SK-N-SH (cell line): ENCODE measurements at places on chromosomes 12 and 14. TPM values are rescaled to one million over a fixed set of nuclear protein-coding genes. Genes with fewer than 3 reads are reported as not detected.
A peak's percentile ranks its signal among the peaks of the same experiment; 100 is the strongest.

DNA sequence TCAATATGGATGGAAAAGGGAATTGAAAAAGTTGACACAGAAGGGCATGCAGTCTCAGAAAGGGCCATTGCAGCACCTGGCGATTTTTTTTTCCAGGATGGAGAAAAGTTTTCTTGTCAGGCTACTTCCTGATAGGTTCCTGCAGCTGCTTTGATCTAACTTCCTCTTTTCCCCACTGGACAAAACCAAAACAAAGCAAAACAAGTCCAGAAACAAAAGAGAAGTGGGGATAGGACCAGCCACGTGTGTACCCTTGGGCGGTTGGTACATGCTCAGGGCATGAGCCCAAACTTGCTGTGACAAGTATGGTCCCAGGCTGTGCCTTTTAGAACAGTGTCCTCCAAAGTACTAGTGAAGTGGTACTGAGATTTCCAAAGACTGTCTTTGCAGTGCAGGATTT is 89.8 kb downstream of the CHST11 start:
- no peaks in the 10 kb centered on the region for H3K36me3 ChIP-seq
- no peak for DNase-seq
- H3K27me3 ChIP-seq, result no peaks in the 10 kb centered on the region
- H3K4me3 ChIP-seq, result no peak overlapping the region
- H3K4me1 ChIP-seq, result no peaks in the 10 kb centered on the region

DNA sequence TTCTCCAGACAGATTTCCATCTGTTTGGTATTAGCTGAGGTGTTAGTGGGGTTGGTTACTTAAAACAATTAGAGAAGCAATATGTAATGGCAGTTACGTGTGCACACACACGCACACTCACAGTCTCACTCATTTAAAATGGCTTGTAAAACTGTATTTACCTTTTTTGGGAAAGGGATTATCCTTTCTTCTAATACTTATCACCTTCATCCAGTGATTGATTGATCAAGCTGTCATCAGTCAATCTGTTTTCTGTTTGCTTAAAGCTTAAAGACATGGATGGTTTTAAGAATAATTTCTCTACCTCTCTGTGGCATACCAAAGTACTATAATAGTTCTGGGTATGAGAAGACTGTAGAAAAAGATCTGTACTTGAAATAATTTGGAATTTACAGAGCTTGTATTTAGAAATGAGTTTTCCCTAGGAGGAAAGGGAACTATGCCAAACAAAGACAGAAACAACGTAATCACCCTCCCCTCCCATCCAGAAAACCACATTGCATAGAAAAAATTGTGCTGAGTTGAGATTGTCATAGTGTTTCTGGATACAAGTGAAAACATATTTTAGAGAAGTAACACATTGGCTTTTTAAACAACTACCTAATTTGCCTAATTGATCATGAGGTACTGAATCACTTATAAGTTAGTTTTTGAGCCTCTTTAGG is 455.8 kb downstream of the PCNX1 start:
- H3K4me1 ChIP-seq, result peaks cover 41% of the 10 kb centered on the region
- no peak overlapping the region for H3K4me3 ChIP-seq
- H3K36me3 ChIP-seq, result no peaks in the 10 kb centered on the region
- H3K27ac ChIP-seq, result peak overlapping the region; percentile 72

RNU4-1 gene
- polyA plus RNA-seq, result not detected in 2 replicates

NDUFB1 gene
- 298 and 326 TPM in 2 replicates for polyA plus RNA-seq

TAC3 gene
- polyA plus RNA-seq, result not detected in 2 replicates
